ENCODE measurements at places on chromosomes 1 and 21.

GRCh38 chr1:234368320-234369032 lies 4.8 kb upstream of the COA6 start:
- no peak for DNase-seq

- DNase-seq, result no peak
Measured at GRCh38 chr1:217135569-217135915, 412.3 kb upstream of the ESRRG start.

GRCh38 chr1:19735440-19736127 lies 64.1 kb downstream of the TMCO4 start:
- DNase-seq, result peak; percentile 98

- no peak for DNase-seq
Measured at GRCh38 chr1:94807742-94808491, 12.2 kb upstream of the SLC44A3 start.

DNA sequence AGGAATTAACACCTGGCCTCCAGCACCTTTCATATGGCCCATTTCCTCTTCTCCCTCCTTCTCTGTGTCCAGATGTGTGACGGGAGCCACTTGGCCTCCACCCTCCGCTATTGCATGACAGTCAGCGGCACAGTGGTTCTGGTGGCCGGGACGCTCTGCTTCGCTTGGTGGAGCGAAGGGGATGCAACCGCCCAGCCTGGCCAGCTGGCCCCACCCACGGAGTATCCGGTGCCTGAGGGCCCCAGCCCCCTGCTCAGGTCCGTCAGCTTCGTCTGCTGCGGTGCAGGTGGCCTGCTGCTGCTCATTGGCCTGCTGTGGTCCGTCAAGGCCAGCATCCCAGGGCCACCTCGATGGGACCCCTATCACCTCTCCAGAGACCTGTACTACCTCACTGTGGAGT lies 5.6 kb downstream of the TMEM61 start:
- no peak for DNase-seq

DNA sequence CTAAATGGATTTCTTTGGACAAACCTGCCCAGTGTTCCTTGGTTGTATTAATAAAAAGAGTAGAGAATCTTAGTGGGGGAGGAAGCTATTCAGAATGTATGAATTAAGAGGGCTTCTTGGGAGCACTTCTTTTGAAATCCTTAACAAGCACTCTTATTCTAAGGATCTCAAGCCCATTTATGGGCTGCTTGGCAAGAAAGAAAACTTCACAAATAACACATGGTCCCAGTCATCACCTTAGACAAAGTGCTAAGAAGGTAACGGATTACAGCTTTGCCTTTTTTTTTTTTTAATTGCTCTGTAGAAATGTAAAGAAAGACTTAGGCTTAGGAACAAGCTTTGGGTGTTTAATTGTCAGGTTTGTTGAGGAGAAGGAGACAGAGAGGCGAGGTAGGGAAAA lies 76.6 kb upstream of the IPO9 start:
- no peak for DNase-seq

GRCh38 chr1:7406641-7407543 lies 364.2 kb upstream of the VAMP3 start:
- DNase-seq, result no peak

- DNase-seq, result no peak
Measured at GRCh38 chr1:50930965-50931737, 28.9 kb downstream of the FAF1 start.

GRCh38 chr1:70536708-70537366 lies 125.8 kb downstream of the CTH start:
- no peak for DNase-seq

GRCh38 chr1:159266832-159267231 lies 35.3 kb upstream of the FCER1A start:
- no peak for DNase-seq

- DNase-seq, result peak; percentile 40
Measured at GRCh38 chr1:31831397-31832378, 15.9 kb upstream of the SPOCD1 start.

DNA sequence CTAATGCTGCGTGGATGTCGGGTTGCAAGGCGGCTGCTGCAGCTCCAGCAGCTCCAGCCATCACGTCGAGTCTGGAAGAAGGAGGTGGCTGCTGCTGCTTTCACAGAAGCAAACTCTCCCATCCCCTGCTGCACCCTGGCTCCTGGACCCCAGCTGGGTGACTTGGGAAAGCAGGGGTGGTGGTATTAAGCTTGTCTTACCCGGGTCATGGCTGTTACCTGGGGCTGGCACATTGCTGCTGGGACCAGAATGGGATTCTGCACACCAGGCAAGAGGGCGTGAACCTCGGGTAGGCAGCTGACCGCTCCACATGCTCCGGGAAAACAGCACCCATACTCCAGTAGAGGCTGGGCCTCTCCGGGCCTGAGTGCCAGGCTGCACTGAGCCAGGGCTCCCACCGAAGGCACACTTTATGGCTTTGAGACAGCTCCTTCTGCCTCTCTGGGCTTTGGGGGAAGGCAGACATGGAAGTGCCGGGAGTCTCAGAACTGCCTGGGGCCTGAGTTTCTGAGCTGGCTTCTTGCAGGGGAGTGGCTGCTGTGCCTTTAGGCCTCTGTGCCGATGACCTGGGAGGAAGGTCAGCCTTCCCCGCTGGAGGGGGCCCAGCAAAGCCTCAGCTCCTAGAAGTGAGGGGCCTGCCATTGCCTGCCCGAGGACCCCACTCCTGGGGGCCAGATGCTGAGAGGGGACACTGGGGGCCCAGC lies 1.2 kb downstream of the SMIM1 start:
- DNase-seq, result no peak

GRCh38 chr21:34523019-34523555 lies 11.1 kb upstream of the KCNE1 start:
- DNase-seq, result no peak

- no peak for DNase-seq
Measured at GRCh38 chr21:43835861-43836260, 29.2 kb upstream of the AGPAT3 start.

GRCh38 chr1:167173516-167174184 lies 47.0 kb upstream of the POU2F1 start:
- DNase-seq, result no peak

DNA sequence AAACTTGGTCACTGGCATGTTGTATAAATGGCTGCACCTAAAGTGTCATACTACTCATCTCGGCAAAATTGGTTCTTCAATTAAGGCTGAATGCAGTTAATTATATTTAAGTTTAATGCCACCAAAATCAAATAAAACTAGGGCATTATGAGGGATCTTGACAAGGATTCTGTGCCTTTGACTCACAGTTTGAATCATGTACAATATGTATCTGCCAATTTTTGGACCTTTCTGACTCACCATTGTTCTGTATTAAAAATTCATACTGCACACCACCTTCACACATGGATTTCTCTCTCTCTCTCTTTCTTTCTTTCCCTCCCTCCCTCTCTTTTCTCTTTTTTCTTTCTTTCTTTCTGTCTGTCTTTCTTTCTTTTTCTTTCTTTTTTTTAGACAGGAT lies 14.1 kb upstream of the STXBP3 start:
- DNase-seq, result no peak

All from hepatic stellate cell (primary cell).